Calu3 (cell line): ENCODE measurements at places on chromosomes 1 and 21.
A peak's percentile ranks its signal among the peaks of the same experiment; 100 is the strongest.

DNA sequence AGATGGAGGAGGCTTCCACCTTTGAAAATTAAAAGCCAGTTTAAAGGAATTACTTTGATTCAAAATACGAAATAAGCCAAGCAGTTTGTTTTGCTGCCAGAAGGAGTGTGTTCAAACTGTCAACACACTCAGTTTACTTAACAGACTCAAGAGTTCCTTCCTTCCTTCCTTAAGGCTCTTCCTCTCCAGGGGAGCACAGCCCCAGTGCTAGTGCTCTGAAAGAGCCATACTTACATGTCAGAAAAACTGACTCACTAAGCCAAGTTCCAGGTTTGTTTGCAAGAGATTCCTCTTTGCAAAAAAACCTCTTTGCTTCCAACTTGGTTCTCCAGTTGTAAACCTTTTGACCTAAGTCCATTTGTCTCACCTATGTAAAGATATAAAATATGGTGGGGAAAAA lies 14.3 kb downstream of the SETD4 start:
- DNase-seq: no peak

- DNase-seq: peak; percentile 12
Observed at GRCh38 chr1:244603498-244603897, 49.4 kb upstream of the DESI2 start.

DNA sequence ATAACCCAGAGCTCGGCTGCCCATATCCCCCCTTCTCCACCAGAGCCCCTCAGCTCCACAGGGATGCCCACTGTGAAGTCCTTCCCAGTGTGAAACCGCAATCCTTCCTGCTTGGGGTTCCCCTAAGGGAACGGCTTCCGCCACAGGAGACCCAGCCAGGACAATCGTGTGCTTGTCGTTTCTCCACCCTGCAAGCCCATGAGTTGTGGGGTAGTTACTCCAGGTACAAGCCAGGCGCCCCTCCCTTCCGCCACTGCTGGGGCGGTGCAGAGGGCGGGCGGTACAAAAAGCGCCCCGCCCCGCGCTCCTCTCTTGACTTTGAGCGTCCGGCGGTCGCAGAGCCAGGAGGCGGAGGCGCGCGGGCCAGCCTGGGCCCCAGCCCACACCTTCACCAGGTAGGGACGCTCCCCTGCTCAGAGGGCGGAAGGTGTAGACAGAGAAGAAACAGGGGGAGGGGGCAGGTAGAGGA lies at the start of gene TINAGL1:
Gene TINAGL1 (plus strand): TSS at position 315 of the 469 bp plus-strand sequence. CDS start 634 bp downstream, outside the sequence.
- peak; percentile 95 for DNase-seq

GRCh38 chr21:28738882-28739281 lies 253.8 kb downstream of the LTN1 start:
- no peak for DNase-seq

GRCh38 chr1:114100148-114100547 lies 53.5 kb downstream of the SYT6 start:
- DNase-seq: no peak

- DNase-seq: no peak
Observed at GRCh38 chr1:176854121-176854520, 310.4 kb downstream of the ASTN1 start.

DNA sequence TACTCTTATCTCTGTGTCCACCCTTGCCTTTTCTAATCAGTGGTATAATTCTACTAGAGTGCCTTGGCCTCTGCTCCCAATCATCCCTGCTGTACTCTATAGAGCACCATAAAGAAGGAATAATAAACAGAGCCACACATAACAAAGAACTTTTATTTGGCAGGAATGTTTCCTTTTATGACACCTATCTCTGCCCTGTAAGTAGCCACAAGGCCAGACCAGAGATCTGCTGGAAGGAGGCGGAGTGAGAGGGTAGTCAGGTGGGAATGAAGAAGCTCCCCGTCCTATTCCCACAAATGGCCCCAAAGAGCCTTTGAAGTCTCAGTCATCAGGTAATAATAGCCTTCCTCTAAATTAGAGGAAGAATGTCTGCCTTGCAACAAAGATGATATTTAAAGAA lies 32.7 kb downstream of the WLS start:
- no peak for DNase-seq

DNA sequence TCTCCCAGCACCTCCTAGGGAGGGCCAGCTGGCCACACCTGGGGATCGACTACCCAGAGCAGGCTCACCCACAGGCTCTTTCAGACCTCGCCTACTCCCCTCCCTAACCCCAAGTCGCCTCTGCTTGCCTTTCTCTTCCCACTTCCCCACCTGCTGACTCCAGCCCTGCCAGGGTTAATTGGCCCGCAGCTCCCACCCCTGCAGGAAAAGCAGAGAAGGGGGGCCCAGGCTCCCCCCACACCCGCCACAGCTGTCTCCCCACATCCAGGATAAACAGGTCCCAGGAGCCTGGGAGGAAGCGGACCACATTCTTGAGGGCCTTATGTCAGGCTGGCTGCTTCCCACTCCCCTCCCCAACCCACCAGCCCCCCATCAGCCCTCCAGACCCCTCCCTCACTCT lies 45.0 kb downstream of the TAS1R2 start:
- DNase-seq: no peak

DNA sequence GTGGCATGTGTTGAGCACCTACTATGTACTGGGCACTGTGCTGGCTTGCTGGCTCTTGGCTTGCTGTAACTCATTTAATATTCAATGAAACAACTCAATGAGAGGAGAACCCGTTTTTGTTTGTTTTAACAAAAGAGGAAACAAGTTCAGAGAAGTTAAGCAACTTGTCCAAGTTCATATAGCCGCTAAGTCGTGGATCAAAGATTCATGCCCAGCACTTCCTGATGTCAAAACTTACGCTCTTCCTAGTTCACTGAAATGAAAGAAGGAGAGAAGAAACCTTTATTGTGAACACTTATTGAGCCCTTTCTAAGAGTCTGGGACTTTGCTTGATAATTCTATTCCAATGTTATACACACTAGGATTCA lies 475.9 kb downstream of the PTPRU start:
- no peak for DNase-seq

DNA sequence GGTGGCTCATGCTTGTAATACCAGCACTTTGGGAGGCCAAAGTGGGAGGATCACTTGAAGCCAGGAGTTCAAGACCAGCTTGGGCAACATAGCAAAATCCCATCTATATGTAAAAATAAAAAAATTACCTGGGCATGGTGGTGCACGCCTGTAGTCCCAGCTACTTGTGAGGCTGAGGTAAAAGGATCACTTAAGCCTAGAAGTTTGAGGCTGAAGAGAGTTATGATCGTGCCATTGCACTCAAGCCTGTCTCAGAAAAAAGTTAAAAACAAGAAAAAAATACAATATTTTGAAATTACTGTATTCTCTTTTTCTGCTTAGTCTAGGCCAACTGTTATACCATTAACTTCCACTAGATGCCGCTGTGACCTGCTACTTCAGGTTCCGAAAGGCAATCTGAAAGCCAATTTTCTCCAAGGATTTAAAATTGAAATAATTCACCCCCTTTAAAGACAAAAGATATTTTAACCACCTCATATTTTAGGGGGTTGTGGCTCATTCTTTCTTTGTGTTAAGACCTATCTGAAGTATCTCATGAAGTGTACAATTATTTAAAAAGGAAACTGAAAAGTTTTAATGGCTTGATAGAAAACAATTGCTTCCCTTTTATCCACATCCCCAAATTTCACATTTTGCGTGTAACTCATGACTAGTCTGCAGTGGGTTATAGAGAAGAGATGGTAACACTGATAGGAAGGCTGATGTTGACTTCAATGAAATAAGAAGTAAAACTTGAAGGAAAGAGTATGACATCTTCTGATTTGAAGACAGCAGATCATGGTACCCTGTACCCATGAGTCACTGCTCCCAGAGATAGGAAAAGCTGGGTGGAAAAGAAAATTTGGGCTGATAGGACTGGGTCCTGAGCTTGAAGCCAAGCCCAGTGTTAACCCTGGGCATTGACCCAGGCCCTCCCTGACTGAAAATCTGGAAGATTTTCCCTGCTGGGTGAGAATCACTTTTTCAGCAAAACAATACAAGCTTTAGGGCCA lies 24.4 kb upstream of the CLDN14 start:
- DNase-seq: peak; percentile 37

- peak; percentile 67 for DNase-seq
Observed at GRCh38 chr1:240189386-240189989, 97.8 kb downstream of the FMN2 start.

- DNase-seq: no peak
Observed at GRCh38 chr1:232940262-232940661, 10.1 kb upstream of the NTPCR start.

GRCh38 chr1:72432645-72433267 lies 150.4 kb upstream of the NEGR1 start:
- no peak for DNase-seq

DNA sequence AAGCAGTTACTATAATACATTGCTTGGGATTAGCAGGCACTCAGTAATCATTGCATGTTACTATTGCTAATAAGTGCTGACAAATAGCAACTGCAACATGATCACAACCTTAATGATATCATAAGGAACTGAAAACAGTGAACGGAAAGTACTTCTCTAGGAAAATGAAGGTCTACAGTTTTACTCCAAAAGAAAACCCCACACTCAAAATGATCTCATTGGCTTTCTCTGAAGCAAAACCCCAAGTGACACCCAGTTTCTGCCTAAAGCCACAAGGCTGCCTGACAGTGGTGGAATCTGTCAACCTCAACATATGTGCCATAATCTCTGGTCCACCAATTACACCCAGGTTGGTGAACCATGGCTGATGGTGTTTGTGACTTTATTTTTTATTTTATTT lies 137.6 kb downstream of the PTGER3 start:
- no peak for DNase-seq

- peak; percentile 24 for DNase-seq
Observed at GRCh38 chr1:156359973-156360372, 9.0 kb upstream of the RHBG start.

GRCh38 chr21:40200126-40200525 lies 332.9 kb downstream of the PCP4 start:
- no peak for DNase-seq

DNA sequence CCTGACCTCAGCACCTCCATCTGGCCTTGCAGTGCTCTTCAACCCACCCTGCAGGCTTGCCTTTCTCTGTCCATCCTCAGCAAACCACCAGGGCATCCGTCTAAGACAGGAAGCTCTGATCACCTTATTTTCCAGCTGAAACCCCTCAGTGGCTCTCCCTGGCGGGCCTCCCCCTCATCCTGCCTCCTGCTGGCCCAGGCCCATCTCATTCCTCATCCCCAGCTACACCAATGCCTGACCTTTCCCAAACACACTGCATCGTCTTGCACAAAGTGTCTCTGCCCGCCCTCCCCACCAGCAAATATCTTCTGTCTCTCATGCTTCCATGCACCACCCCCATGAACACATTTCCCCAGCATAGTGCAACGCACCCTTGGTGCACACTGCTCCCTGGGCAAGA lies 205.0 kb downstream of the TOMM20 start:
- DNase-seq: no peak

- DNase-seq: peak; percentile 83
Observed at GRCh38 chr1:229258031-229258756, 12.7 kb upstream of the RAB4A start.

DNA sequence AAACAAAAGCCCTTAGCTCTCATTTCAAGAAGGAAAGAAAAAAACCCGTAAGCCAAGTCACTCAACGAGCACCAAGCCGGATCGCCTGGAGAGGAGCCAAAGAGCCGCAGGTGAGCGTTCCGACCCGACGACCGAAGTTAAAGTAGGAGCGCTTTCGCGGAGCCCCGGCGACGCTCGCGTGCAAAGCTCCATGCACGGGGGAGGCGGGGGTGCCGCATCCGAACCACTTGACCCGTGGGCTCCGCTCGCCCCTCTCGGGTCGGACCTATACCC lies 382 bp downstream of the GPBP1L1 start:
- peak; percentile 65 for DNase-seq

DNA sequence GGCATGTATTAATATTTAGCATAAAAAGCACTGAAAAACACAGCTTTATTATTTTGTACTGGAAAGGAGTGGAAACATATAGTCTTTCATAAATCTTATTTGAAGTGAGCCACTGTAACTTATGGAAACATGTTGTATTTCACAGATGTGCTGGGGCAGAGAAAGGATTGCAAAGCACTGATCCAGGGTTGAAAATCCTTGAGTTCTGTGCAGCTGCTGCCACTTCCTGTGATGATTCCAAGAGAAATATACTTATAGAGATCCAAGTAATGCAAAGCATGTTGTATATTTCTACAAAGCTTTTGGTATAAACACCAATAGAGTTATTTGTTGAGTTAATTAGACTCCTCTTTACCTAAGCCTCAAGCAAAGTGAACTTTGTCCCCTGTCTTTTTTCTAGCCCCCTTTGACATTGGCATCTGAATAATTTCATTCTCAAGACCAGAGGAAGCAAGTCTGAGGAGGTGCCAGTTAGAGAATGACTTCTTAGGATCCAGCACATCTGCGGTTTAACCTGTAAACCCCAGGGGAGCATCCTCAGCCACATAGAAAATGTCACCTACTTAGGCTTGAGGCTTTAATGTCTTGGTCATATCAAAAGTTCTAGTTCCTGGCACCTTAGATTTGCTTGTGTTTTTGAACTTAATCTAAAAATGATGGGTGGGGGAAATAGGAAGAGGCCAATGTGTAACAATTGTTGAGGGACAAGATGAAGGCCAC lies 173.3 kb downstream of the FASLG start:
- DNase-seq: no peak

GRCh38 chr21:42153046-42153686 lies 65.8 kb upstream of the ABCG1 start:
- DNase-seq: no peak

- peak; percentile 82 for DNase-seq
Observed at GRCh38 chr1:201468844-201469644, at the start of gene PHLDA3. TSS of gene PHLDA3 (minus strand) at chr1:201469188. CDS start at chr1:201468786, 402 bp downstream.

DNA sequence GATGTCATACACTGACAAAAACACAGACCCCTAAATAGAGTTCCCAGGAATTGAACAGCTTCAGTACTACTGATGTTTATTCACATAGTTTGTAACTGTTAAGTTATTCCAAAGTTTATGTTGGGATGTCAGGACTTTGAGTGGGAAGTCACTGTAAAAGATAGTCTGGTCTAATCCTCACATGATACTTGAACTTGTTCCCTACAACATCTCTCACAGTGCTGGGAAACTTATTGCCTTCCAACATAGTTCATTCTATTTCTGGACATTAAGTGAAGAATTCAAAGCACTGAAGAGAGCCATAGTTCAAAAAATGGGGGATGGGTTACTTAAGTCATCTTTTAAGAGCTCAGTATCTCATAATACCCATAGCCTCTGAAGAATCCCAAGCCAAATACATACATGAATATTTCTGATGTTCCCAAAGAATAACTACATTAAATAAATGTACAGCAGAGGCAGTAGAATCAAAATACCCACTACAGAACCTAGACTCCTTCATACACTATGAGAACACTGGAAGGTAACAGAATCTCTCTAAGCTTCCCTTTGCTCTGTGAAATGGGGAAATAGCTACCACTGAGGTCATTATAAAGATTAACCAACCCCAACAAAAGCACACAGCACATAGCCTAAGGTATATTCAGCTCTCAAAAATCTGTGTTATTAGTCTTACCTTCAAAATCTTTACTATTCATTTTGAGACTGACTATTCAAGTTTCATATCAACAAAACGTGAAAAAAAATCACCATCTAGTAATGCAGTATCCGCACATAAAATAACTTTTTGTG lies 81.4 kb downstream of the ESRRG start:
- DNase-seq: no peak

DNA sequence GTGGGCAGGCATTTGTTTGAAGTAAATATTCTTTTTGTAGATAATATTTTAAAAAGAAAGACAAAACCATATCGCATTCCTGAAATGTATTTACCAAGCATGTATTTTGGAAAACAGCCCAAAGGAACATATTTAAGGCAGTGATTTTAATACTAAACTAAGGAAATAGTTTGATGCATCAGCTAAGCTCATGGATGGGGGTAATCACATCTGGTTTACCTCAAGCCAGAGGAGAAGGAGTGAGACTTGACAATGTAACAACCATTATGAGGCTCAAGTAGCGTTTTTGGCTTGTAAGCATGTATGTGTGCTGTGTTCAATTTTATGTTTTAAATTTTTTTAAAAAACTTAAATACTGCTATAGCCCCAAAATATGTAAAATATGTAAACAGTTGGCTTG lies 390.5 kb downstream of the DISC1 start:
- no peak for DNase-seq
